ENCODE measurements at places on chromosomes 5 and 9. TPM values are rescaled to one million over a fixed set of nuclear protein-coding genes. Genes with fewer than 3 reads are reported as not detected.

INSL6 gene
- not detected for total RNA-seq

UBE2D2 gene
- total RNA-seq: 95.9 TPM

RAB3C gene
- total RNA-seq: 0.67 TPM

ANXA6 gene
- 143 TPM for total RNA-seq

GNA14 gene
- total RNA-seq: 15.7 TPM

DNA sequence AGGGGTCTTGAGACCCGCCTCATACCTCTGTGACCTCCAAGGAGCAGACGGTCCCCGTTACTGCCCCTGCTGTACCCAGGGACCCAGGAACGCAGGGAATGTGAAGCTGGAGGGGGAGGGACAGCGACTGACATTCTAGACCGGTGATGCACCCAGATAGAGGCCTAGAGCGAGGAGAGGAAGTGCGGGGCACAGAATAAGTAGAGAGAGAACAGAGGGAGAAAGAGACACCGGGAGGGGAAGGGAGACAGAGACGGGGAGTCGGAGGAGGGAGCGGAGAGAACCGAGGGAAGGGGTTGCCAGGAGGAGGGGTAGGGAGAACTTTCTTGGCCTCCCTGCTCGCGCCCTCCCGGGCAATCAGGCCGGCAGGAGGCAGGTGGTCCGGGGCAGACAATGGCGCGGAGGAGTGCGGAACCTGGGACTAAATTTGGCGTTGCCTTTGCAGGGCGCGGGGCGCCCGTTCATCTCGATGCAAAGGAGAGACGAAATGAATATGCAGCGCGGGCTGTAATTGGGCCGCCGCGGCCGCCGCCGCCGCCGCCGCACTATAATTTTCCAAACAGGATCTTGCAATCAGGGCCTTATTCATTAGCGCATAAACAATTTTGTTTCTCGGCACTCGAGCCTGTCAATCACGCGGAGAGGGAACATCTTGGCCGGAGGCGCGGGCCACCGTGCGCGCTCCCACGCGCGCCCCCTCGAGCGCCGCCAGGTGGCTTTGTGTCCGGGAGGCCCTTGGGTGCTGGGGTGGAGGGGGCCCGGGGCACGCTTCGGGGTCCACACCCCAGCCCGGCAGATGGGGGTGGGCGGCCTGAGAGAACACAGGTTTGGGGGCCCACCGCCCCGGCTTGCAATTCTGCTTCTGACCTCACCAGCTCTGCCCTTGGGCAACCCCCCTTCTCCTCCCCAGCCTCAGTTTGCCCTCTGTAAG is 33.0 kb downstream of the NDUFA8 start:
- no peak for DNase-seq

- DNase-seq: no peak
Observed at GRCh38 chr9:109344866-109345265, 24.0 kb upstream of the EPB41L4B start.

GRCh38 chr5:131378721-131379541 is 115.1 kb downstream of the CDC42SE2 start:
- no peak for DNase-seq

DNA sequence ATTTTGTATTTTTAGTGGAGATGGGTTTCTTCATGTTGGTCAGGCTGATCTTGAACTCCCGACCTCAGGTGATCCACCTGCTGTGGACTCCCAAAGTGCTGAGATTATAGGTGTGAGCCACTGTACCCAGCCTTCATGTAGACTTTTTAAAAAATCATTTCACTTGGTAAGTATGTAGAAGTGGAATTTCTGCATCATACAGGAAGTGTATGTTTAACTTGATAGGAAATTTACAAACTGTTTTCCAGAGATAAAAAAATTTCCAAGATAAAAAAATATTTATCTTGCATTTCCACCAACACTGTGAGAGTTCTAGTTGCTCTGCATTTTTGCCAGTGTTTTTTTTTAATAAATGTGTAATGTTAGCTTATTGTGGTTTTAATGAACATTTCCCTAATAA is 155.8 kb downstream of the ZNF608 start:
- no peak for DNase-seq

GRCh38 chr9:27179245-27179865 is 70.3 kb downstream of the TEK start:
- DNase-seq: no peak

DNA sequence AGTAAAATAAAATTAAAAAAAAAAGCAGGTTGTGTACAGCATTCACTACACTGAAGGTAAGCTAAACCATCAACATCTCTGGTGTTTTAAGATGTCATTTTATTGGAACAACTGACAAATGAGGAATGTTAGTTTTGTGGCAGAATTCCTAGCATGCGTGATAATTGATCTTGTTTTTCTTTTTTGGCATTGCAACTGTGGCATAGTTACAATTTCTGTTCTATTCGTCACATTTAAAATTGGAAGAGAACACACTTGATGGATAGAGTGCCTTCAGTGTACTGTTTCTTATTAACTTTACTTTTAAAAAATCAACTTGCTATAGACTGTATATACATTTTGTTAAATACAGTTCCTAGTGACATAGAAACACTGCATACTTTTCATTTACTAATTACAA is 43.6 kb upstream of the TNFSF15 start:
- no peak for DNase-seq

DNA sequence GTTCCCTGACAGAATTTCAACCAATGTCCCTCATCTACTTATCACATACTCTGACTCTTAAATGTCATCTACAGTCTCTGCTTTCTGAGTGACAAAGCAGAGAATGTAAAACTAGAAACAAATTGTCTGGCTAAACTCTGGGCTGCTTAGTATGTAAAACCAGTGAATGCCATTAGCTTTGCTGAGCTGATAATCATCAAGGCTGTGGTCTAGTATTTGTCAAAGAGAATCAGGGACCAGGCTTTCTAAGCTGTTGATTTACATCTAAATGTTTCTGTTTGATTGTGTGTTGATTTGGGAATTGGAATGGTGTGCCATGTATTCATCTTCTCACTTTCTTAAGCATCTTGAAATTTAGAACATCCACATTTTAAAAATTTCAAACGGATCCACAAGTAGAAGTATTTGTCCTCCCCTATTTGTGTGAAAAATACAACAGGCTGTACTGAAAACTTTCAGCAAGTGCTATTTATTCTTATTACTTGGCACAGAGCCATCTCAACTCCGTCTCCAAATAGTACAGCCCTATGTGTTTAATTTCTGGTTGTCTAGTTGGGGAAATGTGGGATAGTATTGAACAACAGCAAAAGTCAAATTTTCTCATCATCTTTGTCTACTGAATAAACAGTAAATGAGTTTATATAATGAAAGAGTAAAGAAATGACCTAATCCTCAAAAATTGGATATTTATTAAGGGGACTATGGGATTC is 251.5 kb downstream of the KCTD16 start:
- DNase-seq: no peak

DNA sequence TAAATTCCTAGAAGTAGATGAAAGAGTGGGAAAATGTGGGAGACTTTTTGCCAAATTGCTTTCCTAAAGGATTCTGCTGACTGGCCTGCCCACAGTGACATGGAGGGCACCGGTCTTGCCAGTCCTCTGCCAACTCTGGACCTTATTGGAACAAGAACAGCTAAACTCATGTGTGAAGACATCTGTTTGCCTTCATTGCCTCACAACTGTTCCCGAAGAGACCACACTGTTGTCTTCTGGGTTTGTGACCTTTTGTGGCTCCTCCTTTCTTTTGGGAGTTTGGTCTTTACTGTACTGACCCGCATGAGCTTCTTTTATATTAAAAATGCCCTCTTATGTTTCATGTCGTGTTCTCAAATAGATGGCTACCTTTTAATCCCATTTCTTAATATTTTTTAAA is 16.1 kb upstream of the WNK2 start:
- no peak for DNase-seq

- no peak for DNase-seq
Observed at GRCh38 chr9:126523611-126524111, 90.1 kb upstream of the LMX1B start.

DNA sequence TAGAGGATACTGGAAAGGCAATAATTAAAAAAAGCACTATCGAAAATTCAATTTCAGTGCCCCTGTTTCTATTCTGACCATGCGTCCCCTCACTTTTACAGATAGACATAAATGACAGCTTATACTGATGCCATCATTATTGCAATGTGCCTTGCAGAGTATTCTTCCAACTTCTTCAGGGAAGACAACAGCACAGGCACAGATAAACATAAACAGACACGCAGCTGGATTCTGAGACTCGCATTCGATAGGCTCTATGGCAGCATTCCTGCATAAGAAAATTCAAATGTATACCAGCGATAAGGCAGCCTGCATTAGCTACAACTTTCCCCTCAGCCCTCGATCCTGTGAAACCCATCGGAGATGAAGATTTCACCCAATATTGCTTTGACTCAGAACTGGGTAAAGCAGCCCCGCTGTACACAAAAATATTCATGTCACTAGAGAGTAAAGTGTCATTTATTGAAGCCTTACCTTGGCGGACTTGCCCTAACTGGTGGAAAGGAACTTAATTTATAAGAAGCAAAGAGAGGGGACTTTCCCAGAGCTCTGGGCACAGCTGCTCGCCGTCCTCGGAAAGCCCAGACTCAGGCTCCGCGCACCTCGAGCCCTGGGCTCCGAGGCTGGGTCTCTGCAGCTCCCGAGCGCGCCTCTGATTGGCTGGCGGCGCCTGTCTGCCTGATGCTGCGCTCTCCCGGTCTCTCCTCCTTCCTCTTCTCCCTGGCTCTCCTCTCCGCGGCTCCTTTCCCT is at the start of gene CDH18:
Gene CDH18, minus strand, starts transcription at position 589 of the 750 bp plus-strand sequence. CDS start 149,214 bp downstream, outside the sequence.
- peak; percentile 68 for DNase-seq
